Stimulated activated naive CD4-positive, alpha-beta T cell treated with Interleukin-2 at 50 U/mL for 16 hours (primary cell): ENCODE measurements at places on chromosomes 13 and 19.

DNA sequence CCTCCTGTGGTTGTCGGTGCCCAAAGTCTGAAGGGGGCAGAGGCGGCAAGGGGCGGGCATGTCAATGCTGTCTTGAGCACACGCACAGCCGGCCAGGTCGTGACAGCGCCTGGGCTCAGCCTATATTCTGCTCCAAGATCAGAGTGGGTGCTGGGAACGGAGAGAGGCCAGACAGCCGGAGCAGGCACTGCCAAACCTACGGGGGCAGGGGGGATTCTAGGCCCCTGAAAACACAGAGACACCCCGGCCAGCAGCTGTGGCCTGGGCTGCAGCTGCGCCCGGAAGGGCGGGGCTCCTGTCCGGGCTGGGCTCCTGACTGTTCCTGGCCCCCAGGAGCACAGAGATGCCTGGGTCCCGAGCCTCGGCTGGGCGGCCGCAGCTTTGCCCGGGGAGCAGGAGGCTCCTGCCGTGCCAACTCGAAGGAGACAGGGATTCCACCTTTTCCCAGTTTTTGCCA lies 2662.9 kb upstream of the PCDH20 start:
- no peak for DNase-seq

DNA sequence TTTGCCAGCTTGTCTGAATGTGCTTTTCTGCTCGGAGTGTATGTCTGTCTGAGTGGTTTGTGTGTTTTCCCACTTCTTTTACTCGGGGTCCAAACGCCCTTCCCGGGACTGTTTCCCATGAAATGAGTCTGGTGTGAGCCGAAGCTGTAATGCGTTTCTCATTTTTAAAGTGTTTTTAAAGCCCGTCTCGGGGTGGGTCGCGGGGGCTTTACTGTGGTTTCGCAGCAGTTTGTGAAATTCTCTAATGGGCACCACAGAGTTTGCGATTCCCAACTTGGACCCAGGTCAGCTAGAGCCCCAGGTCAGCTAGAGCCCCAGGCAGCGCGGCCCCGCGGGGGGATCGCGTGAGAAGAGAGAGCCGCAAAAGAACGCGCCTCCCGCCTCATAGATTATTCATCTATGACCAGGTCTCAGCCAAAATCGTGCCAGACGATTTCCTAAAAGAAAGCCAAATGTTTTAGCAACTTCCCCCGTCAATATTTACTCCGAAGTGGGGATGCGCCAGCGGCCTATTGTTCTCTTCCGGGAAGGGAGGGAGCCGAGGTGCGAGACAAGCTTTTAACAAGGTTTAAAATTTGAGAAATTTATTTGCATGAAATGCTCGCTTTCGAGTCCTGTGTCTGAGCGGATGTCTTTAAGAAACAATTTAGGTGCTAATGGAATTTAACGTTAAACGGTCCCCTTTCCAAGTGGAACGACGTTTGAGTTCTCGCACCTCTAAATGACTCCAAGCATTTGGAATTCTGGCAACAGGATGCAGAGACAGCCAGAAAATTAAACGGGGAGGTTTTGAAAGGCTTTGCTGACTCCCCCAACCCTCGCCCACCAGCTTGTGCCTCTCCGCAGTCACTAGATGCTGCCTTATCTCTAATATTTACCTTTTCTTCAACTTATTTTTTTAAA lies 2.2 kb downstream of the ZIC2 start:
- DNase-seq = no peak

GRCh38 chr19:43332058-43332922 lies 21.2 kb upstream of the CD177 start:
- DNase-seq = no peak

GRCh38 chr19:287381-287871 lies 3.8 kb downstream of the PLPP2 start:
- no peak for DNase-seq

DNA sequence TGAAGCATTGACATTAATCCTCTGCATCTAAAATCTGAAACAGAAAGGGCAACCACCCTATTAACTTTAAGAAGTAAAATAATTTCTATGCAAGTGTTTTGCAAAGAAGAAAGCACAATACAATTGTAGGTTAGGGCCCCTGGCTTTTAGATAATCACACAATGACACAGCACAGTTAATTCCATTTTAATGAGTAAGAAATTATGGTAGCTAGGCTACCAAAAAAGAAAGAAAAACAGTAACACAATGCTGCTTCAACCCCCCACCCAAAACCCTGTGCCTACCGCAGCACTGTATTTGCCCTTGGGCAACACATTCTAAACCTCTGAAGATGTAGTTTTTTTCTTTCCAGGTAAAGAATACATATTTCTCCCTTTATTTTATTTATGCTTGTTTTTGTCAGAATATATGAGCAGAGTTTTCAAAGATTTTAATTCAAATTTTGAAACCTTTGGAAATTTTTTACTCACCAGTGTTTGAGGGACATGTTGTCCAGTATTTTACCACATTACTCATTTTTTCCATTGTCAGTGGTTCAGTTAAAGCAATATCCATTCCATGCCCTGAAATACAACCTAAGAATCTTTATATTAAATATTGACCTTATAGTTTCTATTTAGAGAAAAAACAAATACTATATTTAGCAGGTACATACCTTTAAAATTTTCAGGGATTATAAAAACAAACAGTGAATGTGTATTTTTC lies 21.1 kb downstream of the SOHLH2 start:
- DNase-seq = no peak

- no peak for DNase-seq
Observed at GRCh38 chr19:19068659-19069654, 5.2 kb downstream of the SLC25A42 start.

- no peak for DNase-seq
Observed at GRCh38 chr13:111537843-111538499, 217.5 kb downstream of the TEX29 start.

GRCh38 chr13:96898646-96899254 lies 95.5 kb downstream of the OXGR1 start:
- no peak for DNase-seq

- DNase-seq = no peak
Observed at GRCh38 chr13:31987535-31988170, 43.9 kb upstream of the FRY start.

- peak; percentile 16 for DNase-seq
Observed at GRCh38 chr13:98563071-98563470, 13.8 kb downstream of the STK24 start.

DNA sequence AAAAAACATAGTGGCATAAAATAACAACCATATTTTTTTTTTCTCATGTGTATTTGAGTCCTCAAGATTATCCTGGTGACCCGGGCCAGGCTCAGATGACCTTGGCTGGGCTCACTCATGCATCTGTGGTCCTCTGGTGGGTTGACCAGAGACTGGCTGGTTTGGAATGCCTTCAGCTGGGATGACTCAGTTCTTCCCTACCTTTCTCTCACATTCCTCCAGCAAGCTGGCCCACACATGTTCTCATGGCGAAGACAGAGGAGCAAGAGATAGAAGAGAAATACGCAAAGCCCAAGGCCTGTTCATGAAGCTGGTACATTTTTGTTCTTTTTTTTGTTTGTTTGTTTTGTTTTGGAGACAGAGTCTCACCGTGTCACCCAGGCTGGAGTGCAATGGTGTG lies 14.3 kb upstream of the ZNF541 start:
- DNase-seq = no peak

DNA sequence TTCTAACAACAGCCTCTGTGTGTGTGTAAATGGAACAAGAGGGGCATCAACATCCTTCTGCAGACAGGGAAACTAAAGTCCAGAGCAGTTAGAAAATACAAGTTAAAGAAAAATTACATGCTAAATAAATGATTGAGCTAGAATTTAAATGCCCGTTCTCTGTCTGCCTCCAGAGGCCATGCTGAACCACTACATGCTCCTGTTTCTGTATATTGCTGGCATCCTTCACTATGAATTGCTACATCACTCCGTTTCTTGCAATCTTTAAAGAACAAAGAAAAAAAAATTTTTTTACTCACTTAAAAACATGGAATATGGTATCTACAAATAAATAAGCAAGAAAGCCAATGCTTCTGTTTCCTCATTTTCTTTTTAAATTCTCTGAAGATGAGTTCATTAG lies 47.9 kb downstream of the DCT start:
- no peak for DNase-seq

- no peak for DNase-seq
Observed at GRCh38 chr13:91303031-91303430, 44.5 kb upstream of the MIR17HG start.

DNA sequence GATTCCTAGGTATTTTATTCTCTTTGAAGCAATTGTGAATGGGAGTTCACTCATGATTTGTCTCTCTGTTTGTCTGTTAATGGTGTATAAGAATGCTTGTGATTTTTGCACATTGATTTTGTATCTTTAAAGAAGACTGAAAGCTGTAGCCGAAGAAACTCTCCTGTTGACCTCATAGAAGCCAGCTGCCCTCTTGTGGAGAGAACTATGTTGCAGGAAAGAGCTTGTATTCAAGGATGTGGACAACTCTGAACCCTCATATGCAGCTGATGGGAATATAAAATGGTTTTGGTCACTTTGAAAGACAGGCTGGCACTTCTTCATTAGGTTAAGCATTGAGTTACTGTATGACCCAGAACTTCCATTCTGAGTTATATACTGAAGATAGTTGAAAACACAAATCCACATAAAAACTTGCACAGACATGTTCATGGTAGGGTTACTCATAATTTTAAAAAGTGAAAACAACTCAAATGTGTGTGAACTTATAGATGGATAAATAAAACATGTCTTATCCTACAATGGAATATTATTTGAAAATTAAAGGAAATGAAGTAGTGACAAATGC lies 65.8 kb upstream of the SLITRK6 start:
- no peak for DNase-seq

DNA sequence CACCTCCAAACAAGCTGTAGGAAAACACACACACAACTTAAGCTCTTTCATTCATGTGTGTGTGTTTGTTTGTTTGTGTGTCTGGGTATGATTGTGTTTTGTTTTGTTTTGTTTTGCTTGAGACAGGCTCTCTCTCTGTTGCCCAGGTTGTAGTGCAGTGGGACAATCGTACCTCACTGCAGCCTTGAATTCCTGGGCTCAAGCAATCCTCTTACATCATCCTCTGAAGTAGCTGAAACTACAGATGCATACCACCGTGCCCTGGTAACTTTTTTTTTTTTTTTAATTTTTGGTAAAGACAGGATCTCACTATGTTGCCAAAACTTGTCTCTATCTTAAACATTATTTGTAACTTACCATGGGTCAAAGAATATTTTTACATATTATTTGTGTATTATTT lies 431.7 kb downstream of the SLITRK1 start:
- DNase-seq = no peak

DNA sequence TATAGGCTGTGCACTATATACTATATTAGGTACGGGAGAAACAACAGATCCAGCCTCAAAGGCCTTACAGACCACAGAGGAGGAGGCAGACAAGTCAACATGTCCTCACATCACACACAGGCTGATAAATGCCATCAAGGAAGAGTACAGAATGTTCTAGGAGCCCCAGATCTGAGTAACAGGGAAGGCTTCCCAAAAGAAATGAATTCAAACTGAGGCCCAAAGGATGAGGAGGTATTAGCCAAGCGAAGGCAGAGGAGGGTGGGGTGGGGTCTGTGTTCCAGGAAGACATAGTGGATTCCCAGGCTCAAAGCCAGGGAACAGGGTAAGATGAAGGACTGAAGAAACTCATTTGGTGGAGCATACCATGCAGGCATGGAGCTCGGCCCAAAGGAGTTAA lies 55.1 kb downstream of the RXFP2 start:
- DNase-seq = no peak

DNA sequence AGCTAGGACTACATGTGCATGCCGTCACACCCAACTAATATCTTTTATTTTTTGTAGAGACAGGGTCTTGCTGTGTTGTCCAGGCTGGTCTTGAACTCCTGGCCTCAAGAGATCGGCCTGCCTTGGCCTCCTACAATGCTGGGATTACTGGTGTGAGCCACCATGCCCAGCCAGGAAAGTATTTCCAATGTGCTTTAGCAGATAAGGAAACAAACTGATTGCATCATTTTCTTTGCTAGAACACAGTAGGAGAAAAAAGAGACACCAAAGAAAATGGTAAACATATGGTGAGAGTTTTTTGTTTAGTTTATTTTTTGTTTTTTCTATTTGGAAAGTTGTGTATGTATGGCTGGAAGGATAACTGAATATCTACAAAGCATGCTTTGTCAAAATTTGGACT lies 46.9 kb upstream of the AKAP11 start:
- no peak for DNase-seq

DNA sequence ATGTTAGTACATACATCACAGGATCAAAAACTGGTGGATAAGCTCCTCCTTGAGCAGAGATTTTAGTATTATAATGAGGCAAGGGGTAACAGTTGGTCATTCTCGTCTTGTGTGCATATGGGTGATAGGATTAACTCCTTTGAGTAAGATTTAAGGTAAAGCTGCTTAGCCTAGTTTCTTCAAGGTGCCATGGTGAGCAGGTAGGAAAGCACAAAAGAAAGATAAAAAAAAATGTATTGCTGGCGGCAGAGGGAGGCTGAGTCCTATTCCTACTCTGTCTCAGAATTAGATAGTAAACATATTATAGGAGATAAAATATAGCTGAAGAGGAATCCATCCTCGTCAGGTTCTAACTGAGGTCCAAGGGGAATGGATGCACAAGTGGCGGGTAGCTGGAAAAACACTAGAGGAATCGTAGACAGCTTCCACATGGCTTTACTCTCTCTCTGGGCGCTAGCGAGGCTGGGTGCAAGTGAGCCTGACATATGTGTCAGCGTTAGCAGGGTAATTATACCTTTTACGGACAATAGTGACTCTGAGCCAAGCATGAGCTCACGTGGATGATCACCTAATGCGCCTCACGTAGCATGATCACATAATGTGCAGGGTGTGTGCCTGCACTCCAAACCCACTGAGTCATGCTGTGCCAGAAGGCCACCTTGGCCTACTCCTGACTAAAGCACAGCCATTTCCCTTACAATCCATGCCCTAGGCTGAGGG lies 734.3 kb upstream of the MIR17HG start:
- DNase-seq = no peak

GRCh38 chr13:50942630-50943311 lies 33.2 kb downstream of the RNASEH2B start:
- no peak for DNase-seq

DNA sequence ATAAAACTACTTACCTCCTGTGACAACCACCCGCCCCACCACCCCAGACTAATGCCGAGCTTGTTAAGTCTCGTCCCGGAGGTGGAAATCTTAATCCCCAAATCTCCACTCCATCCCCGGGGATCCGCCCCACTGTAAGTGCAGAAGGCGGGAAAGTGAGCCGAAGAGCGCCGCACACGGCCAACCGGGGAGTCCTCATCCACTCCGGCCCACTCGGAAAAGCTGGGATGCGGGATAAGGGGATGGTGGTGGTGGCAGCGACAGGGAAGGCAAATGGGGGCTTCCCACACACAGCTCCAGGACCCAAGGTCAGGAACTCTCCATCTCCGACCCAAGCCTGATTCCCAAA lies 621 bp downstream of the FBL start:
- no peak for DNase-seq

- DNase-seq = no peak
Observed at GRCh38 chr13:35764326-35765015, 288.0 kb upstream of the MAB21L1 start.
